GM13977 (cell line): ENCODE measurements at places on chromosomes 5 and 9.

DNA sequence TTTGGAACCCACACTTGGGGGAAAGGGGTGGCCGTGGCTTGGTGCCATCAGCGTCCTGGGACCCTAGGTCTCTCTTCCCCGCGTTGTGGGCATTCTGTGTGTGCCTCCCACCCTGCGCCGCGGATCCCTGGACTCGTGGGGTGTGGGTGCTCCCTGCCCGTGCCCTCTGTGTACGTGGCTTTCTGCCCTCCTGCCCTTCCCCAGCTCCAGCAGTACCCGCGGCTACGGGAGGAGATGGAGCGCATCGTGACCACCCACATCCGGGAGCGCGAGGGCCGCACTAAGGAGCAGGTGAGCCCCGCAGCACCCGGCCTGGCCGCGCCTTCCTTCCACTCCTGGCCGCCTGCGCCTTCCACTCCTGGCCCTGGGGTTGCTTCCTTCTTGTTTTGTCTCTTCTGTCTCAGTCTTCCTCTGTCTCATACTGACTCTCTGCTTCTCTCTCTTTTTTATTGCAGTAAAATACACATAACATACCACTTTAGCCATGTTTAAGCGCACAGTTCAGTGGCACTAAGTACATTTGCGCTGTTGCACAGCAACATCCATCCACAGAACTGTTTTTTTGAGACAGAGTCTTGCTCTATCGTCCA, 30.7 kb downstream of the DNM1 start:
- no peak for DNase-seq

DNA sequence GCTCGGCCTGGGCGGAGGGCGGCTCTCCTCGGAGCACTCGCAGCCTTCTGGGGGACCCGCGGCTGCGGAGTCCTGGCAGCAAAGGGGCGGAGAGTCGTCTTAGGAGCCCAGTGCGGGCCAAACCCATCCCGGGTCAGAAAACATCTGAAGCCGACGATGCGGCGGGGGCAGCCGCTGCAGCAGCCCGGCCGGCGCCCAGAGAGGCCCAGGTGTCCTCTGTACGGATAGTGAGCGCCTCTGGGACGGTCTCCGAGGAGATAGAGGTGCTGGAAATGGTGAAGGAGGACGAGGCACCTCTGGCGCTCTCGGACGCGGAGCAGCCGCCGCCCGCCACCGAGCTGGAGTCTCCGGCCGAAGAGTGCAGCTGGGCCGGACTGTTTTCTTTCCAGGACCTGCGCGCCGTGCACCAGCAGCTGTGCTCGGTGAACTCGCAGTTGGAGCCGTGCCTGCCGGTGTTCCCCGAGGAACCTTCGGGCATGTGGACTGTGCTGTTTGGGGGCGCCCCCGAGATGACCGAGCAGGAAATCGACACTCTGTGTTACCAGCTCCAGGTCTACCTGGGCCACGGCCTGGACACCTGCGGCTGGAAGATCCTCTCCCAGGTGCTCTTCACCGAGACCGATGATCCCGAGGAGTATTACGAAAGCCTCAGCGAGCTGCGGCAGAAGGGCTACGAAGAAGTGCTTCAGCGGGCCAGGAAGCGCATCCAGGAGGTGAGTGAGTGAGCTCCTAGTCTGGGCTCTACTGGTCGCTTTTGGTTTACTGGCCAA, 1.2 kb downstream of the JMY start:
- DNase-seq: peak; percentile 59

DNA sequence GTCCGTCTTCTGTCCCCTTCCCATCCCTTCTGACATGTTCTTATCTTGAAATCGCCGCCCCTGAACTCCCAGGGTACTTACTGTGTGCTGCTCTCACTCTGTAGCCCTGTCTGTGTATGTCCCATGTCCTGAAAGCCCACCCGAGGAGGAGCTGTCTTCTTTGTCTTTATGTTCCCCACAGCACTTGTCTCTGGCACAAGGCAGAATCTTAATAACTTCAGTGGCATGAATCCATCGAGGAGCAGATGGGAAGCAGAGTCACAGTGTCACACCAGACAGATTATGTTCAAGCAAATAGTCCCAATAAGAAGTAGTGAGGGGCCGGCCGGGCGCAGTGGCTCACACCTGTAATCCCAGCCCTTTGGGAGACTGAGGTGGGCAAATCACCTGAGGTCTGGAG, 29.7 kb upstream of the LTC4S start:
- no peak for DNase-seq

GRCh38 chr9:99389087-99390033, 167.3 kb downstream of the SEC61B start:
- no peak for DNase-seq

DNA sequence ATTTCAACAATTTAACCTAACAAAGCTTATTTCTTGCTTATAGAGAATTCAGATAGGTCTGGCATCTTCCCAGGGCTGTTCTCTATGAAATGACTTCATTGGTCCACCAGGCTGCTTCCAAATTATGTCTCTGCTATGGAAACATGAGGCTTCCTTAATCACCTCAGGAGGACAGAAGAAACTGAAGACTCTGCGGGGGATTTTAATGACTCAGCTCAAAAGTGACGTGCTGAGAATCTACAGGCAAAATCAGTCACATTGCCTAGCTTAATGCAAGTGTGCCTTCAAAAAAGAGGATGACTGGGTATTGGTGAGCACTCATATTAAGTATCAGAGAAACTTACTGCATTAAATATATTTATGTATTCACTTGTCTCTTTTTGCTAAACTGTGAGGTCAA, 315.5 kb upstream of the RGMB start:
- no peak for DNase-seq

- no peak for DNase-seq
Observed at GRCh38 chr5:150052226-150052955, 34.0 kb downstream of the CSF1R start.

DNA sequence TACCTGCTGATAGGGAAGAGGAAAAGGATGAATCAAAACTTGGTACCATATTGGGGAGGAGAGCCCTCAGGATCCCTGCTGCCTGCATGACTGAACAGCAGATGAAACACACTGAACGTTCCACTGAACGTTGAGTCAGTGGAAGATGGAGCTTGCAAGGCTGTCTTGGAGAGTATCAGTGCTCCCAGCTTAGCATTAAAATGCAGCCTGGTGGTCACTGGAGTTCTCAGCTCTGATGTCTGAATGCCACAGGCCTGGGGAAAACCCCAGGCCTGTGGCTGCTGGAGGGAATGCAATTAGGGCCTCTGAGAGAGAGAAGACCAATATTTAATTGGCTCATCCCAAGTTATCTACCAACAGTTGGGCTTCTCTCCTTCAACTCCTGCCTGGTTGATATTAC, 54.5 kb downstream of the PDE4D start:
- no peak for DNase-seq

- DNase-seq: no peak
Observed at GRCh38 chr5:159440968-159441367, 110.7 kb upstream of the IL12B start.
